ENCODE measurements at places on chromosomes 3 and 15.

- DNase-seq, result no peak
These were observed 76.1 kb upstream of the PLSCR4 start for GRCh38 chr3:146326875-146327543.

GRCh38 chr3:169213956-169214355 lies 449.6 kb downstream of the MECOM start:
- DNase-seq, result no peak

GRCh38 chr3:16596352-16597032 lies 8.7 kb downstream of the DAZL start:
- DNase-seq, result no peak

GRCh38 chr3:188975600-188976314 lies 196.0 kb upstream of the TPRG1 start:
- no peak for DNase-seq

- no peak for DNase-seq
These were observed 250.7 kb upstream of the TBL1XR1 start for GRCh38 chr3:177447938-177448337.

Measured in activated CD4-positive, CD25-positive, alpha-beta regulatory T cell treated with anti-CD3 and anti-CD28 coated beads, Interleukin-2, amount 50 U/mL, for 16 hours (primary cell).